ENCODE measurements at places on chromosomes 7 and 10.

DNA sequence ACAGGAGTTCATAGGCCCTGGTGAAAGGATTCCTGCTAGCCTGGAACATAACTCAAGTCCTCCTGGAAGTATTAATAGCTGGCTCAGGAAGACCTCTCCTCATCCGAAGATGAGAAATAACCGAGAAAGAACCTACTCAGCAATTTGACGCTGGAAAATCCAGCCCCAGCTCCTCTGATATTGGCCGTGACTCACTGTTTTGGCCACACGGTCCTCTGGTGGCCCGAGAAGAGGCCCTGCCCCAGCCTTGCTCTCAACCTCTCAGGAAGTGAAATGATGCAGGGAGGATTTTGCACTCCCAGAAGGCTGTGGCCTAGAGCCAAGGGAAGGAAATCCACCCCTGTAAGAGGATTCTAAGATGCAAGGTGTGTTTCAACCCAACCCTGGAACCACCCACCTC lies 121.6 kb downstream of the MTPAP start:
- no peak for DNase-seq

DNA sequence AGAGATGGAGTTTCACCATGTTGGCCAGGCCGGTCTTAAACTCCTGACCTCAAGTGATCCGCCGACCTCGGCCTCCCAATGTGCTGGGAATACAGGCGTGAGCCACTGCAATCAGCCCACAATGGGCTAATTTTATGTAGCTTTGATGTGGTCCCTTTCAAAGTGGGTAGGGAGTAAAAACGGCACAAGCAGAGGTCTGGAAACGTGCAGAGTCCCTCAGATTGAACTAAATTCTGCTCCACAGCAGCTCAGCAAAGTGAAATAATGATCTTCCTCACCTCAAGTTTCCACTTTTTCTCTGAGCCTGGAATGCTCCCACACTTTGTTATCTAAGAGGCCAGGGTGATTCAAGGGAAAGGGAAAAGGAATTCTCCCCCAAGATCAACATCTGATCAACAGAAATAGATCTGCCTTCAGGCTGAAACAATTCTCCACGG lies 6.1 kb downstream of the CCDC3 start:
- DNase-seq: no peak

GRCh38 chr10:10946801-10947200 lies 70.9 kb upstream of the CELF2 start:
- no peak for DNase-seq

- no peak for DNase-seq
Observed at GRCh38 chr10:128848810-128849209, 618.2 kb upstream of the MGMT start.

GRCh38 chr7:105974471-105974870 lies 11.4 kb downstream of the CDHR3 start:
- no peak for DNase-seq

GRCh38 chr7:47227762-47228177 lies 354.1 kb downstream of the TNS3 start:
- no peak for DNase-seq

DNA sequence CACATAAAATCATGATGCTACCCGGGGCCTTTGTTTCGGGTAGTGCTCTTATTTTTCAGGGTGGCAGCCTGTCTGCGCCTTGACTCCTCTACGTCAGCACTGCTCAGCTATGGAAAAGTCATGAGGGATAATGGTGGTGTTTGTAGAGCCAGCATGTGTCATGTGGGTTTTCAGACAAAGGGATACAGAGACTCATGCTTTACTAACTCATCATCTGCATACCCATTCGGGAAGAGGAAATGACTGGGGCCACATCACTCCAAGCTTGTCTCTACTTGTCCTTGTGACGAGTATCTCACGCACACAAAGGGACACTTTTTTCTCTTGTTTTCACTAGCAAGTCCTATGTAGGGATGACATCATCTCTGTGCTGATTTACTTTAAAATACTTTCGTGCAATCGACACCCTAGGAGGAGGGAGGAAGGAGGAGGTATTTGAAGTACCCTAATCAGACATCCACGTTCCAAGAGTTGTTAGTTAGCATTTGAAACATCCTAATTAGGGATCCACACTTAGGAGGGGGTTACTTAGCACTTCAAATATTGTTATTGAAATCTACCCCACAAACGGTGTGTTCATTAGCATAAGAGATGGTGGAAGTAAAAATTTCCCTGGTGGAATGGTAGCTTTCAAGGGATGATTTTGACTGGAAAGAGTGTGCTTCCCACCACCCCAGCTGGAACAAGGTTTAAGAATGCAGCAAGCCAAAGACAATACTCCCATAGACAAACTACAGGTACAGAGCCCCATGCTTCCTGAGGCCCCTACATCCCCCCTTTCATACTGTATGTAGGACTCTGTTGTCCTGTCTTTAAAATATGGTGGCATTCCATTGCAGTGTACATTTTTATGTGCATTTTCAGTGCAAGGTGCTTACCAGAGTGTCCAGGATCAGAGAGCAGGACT lies 52.0 kb downstream of the THNSL1 start:
- DNase-seq: peak; percentile 71

GRCh38 chr7:152196391-152196790 lies 170.9 kb downstream of the GALNT11 start:
- DNase-seq: no peak

- no peak for DNase-seq
Observed at GRCh38 chr10:128073890-128074289, 52.3 kb downstream of the MKI67 start.

GRCh38 chr7:25857376-25858067 lies 294.5 kb upstream of the NFE2L3 start:
- DNase-seq: peak; percentile 77

DNA sequence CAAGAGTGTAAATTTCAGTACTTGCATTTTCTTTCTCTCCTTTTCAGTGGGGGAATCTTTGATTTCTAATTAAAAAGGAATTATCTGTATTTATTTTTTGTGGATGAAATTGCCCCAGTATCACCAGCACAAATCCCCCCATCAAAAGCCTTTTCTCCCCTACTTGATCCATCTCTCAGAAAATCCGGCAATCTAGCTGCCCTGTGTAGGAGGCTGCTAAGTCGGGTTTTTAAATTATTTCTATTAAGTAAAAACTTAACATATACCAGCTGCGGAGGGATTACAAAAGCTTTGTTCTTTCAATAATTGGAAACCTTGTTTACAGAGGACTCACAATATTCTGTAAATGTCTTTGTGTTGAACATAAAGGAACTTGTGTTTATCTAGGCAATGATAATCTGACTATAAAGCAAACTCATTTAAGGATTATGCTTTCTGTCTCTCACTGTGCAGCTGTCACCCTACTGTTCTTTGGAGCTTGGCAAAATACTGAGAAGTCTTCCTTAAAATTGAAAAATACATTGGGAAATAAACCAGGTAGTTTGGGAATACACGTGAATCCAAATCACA lies 177.4 kb upstream of the PRR15 start:
- no peak for DNase-seq

- DNase-seq: no peak
Observed at GRCh38 chr7:47670729-47671128, 88.8 kb upstream of the TNS3 start.

DNA sequence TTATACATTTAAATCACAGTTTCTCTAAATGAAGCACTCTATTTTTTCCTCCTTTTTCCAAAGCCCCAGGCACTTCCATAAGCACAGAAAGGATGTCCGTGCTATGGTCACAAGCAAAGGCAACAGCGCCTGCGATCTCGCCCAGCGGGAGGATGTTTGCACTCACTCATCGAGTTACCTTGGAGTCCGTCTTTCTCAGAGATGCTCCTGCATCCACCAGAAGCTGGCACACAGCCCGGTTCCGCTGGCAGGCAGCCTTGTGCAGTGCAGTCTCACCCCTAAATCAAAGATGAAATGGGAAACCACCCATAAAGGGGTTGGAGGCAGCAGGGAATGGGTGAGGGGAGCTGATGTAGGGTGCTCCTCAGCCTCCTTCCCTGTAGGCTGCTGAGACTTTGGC lies 51.9 kb upstream of the PTN start:
- DNase-seq: no peak

DNA sequence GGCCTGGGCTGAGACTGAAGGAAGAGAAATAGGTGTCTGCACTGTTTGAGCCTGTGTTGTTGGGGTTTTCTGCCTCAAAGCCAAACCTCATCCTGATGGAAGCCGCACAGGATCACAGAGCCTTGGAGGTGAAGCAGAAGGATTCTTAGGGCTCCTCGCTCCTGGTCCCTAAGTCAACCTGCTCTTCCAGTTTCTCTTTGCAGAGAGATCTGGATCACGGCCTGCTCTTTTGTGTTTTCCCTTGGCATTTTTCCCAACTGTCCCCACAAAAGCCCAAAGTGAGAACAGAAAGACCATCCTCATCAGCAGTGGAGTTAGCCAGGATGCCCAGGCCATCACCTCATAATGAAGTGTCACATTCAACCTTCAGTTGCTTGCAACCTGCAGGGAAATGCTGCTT lies 20.3 kb upstream of the PPIA start:
- DNase-seq: no peak

- no peak for DNase-seq
Observed at GRCh38 chr7:107233981-107234380, 65.2 kb downstream of the HBP1 start.

GRCh38 chr7:33446551-33446950 lies 317.2 kb downstream of the BBS9 start:
- no peak for DNase-seq

DNA sequence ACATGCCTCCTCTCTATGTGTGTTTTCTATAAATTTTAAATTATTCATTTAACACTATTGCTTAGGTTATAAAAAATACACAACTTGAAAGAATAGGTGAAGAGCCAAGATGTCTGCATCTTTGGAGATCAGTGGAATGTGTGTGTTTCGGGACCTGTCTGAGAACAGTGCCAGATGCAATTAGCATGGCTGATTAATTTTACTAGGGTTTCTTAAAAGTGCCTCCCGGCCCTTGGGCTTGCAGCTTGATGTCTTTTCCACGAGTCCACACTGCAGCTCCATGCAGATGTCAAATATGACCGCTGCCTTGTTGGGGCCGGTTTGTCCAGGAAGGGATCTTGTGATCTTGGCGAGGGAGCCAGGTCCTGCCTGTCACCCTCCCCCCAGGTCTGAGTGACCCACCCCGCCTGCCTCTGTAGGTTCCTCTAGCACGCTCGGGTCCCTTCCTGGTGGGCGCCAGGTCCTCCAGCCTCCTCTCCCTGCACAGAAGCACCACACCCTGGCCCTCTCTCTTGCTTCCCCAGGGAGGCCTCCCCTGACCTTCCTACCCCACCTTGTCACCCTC lies 20.7 kb downstream of the LHPP start:
- DNase-seq: no peak

DNA sequence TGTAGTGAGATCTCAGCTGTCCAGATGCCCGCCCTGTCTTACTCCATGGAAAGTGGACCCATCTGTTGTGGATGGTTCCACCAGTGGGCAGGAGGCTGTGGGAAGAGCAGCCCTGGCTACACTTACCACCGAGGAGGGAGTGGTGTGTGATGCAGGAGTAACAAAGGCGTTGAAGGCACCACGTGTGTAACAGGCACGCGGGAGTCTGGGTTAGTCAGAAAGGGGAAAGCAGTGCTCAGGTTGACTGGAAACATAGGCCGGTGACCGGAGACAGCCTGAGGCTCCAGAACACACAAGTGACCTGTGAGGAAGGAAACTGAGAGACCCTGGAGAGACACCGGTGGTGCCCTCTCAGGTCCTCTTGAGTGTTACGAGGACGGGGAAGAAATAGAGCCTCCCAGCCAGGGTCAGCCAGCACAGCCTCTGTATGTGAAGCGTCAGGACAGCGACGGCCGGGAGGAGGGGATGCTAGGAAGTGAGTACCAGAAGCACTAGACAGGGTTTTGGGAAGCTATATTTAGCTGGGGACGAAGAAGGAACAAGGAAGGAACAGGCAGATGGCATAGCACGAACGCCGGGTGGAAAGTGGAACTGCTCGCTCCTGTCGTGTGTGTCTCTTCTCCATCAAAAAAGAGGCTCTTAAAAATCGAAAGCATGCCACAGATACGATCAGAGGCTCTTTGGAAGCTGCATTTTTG lies 51.7 kb downstream of the DAGLB start:
- no peak for DNase-seq

GRCh38 chr7:141593134-141593533 lies 41.9 kb downstream of the AGK start:
- no peak for DNase-seq

DNA sequence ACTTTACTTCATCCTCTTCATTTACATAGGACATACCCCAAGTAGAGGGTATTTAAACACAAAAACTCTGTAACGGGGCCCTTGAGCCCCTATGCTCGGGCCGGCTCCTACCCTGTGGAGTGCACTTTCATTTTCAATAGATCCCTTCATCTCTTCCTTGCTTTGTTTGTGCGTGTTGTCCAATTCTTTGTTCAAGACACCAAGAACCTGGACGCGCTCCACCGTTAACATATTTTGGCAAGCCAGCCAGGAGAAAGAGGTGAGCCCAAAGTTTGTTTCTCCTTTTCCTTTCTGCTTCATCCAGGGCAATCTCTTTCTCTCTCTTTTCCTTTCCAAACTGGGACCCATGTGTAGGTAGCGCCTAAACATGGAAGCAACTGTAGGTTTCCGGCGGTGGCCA lies 26.0 kb upstream of the BNIP3 start:
- no peak for DNase-seq

- DNase-seq: no peak
Observed at GRCh38 chr10:113493882-113494301, 59.0 kb upstream of the HABP2 start.

- no peak for DNase-seq
Observed at GRCh38 chr7:94109556-94109955, 105.4 kb upstream of the BET1 start.

DNA sequence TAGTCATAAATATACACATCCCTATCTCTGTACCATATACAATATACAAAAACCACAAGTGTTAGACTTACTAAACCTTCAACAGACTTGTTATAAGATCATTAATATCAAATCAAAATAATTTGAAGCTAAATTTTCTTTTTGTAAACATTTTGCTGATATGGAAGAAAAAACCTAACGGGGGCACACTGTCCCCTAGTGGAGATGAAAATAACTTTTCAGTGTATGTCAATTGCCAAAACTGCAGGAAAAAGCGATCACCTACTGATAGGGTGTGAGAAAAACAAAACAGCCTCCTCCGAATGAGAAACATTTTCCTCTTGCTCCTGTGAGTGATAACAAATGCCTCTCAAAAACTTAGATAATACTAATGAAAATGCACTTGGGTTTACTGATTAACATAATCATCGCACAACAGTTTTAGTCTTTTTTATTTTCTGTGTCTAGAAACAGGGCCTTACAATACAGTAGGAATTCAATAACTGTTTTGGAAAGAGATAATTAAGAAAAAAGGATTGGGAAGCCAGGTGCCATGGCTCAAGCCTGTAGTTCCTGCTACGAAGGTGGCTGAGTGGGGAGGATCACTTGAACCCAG lies 322.7 kb downstream of the CRPPA start:
- no peak for DNase-seq

- no peak for DNase-seq
Observed at GRCh38 chr10:132740588-132740987, 45.4 kb downstream of the NKX6-2 start.

DNA sequence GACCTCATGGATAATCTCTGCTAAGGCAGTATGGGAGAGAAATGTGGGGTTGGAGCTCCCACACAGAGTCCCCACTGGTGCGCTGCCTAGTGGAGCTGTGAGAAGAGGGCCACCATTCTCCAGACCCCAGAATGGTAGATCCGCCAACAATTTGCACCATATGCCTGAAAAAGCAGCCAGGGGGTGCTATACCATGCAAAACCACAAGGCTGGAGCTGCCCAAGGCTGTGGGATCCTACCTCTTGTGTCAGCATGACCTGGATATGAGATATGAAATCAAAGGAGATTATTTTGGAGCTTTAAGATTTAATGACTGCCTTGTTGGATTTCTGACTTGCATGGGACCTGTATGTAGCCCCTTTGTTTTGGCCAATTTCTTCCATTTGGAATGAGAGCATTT lies 27.0 kb upstream of the SAMD9L start:
- no peak for DNase-seq
